Eye (tissue), 1 donor: ENCODE measurements at places on chromosomes 1 and 21.
A peak's percentile ranks its signal among the peaks of the same experiment; 100 is the strongest.

DNA sequence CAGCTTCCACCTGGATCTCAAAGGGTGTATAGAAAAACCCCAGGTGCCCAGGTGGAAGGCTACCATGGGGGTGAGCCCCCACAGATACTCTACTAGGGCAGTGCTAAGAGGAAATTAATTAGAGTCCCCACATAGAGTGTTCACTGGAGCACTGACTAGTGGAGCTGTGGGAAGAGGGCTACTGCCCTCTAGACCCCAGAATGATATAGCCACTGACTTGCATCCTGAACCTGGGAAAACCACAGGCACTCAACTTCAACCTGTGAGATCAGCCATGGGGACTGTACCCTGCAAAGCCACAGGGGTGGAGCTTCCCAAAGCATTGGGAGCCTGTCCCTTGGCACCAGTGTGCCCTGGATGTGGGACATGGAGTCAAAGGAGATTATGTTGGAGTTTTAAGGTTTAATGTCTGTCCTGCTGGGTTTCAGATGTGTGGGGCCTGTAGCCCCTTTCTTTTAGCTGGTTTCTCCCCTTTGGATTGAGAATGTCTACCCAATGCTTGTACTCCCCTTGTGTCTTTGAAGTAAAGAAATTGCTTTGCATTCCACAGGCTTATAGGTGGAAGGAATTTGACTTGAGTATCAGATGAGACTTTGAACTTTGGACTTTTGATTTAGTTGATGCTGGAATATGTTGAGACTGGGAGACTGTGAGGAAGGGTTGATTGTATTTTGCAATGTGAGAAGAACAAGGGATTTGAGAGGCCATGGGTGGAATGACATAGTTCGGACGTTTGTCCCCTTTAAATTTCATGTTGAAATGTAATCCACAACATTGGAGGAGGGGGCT, 31.8 kb upstream of the CDC14A start:
- DNase-seq, result no peak

GRCh38 chr21:33650929-33651509, 8.7 kb downstream of the ITSN1 start:
- DNase-seq, result no peak

GRCh38 chr1:24162201-24162600, 19.3 kb upstream of the IL22RA1 start:
- no peak for DNase-seq

- peak; percentile 72 for DNase-seq
Observed at GRCh38 chr1:172343240-172344160, 77.0 kb upstream of the C1orf105 start.

DNA sequence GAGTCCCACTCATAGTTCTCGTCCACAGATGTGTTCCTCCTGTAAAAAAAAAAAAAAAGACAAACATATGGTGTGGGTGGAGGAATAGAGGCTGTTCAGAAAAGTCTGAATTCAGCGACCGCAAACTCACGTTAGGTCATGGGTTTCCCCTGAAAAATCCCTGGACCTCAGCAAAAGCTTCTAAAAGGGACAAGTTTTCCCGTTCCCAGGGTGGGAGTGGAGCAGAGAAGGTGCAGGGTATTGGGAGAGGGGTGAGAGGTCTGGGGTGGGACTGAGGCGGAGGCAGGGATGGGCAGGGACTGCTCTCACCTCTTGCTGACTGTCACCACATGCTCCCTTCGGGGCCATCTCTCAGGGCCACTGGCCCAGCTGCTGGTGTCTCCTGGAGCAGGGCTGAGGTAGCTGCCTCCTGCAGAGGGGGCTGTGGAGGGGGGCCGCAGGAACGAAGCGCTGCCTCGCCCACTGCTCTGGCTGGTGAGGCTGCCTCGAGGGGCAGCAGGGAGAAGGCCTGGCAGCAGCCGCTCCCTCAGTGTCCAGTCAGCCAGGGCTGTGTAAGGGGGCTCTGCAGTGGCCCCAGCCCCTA, 2.6 kb upstream of the TAGLN2 start:
- no peak for DNase-seq

GRCh38 chr1:167427848-167428247, 90.5 kb downstream of the CD247 start:
- DNase-seq, result no peak

GRCh38 chr1:96710708-96711477, 10.7 kb upstream of the PTBP2 start:
- DNase-seq, result no peak

- DNase-seq, result peak; percentile 63
Observed at GRCh38 chr1:68916221-68916902, 419.5 kb upstream of the DEPDC1 start.

DNA sequence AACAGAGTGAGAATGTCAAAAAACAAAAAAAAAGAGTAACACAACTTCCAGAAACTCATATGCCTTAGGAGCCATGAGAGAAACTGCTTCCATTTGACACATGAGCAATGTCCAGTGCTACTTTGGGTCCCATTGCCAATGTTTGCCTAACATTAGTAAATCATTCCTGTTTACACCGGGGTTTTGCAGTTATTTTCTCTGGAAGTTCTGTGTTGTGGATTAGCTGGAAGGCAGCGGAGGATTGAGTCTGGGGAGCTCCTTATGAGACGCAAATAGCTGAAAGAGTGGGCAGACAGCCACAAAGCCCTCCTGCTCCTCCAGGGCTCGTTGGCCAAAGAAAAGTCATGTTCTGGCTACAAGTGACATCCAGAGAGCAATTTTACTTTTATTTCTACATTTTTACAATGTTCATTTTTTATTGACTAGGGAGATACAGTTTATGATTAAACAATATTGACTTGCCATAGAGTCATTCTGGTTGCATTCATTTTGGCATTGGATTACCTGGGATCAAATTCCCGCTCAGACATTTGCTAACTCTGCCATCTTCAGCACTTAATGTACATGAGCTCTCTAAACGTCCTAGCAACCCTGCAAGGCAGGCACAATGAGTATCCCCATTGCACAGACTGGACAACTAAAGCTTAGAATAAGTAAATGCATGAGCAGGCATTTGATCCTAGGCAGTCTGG, 66.4 kb upstream of the GALNT2 start:
- no peak for DNase-seq

- DNase-seq, result no peak
Observed at GRCh38 chr1:107817935-107818334, 147.0 kb downstream of the VAV3 start.
